ENCODE measurements at places on chromosomes 13 and 19. TPM values are rescaled to one million over a fixed set of nuclear protein-coding genes. Genes with fewer than 3 reads are reported as not detected.

- no peaks in the 10 kb centered on the region for H3K27me3 ChIP-seq
- H3K36me3 ChIP-seq = no peaks in the 10 kb centered on the region
- no peak for DNase-seq
- H3K4me3 ChIP-seq = no peak overlapping the region
- H3K4me1 ChIP-seq = no peaks in the 10 kb centered on the region
- no peak overlapping the region for H3K27ac ChIP-seq
These were observed 38.9 kb upstream of the ZNF835 start for GRCh38 chr19:56710437-56710836.

- H3K4me1 ChIP-seq = peaks cover 24% of the 10 kb centered on the region
- no peaks in the 10 kb centered on the region for H3K27me3 ChIP-seq
- no peaks in the 10 kb centered on the region for H3K36me3 ChIP-seq
- peak overlapping the region; percentile 81 for H3K4me3 ChIP-seq
- DNase-seq = peak; percentile 87
- peak overlapping the region; percentile 99 for H3K27ac ChIP-seq
These were observed 1.2 kb downstream of the ZC3H4 start for GRCh38 chr19:47112166-47112996.

DNA sequence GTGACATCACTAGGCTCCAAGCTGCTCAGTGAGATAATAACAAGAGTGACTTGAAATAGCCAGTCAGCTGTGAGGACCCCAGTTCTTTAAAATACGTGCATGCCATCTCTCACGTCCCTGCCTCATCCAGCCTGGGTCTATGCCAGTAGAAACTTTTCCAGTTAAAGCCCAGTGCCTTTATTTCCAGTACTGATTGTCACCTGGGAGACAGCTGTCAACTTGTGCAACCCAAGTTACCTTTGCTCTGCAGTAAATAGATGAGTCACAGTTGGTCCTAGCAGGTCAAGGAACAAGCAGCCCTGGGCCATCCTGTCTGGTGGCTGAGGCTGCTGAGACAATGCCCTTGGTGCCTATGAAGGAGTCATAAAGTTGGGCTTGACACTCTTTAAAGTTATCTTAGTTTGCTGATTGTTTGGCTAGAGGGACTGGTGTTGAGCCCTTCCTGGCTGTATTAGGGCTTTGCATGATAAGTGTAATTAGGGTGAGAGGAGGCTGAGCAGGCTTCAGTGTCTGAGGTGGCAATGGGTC lies 228.7 kb downstream of the LACC1 start:
- H3K36me3 ChIP-seq = no peaks in the 10 kb centered on the region

DNA sequence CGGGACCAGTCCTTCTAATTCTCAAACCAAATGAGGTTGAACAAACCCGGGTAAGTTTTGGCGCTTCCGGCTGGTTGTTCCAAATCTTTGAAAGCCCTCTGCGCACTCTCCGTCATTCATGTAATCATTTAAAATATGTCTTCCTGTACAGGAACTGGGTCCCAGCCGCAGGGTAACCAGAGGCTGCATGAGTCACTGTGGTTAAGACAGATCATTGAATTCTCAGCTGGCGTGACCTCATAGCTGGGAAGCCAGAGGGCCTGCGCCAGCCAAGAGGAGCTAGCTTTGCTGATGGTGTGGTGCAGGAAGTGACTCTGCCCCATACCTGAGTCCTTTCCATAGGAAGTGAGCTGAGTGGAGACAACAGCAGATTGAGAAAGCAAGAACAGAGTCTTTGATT lies 135.2 kb downstream of the TSHZ3 start:
- H3K4me3 ChIP-seq = no peak overlapping the region
- DNase-seq = peak; percentile 42
- H3K27ac ChIP-seq = no peak overlapping the region
- H3K36me3 ChIP-seq = no peaks in the 10 kb centered on the region
- no peaks in the 10 kb centered on the region for H3K4me1 ChIP-seq
- H3K27me3 ChIP-seq = no peaks in the 10 kb centered on the region

GRCh38 chr13:28637714-28638355 lies 21.1 kb upstream of the POMP start:
- H3K27me3 ChIP-seq = no peaks in the 10 kb centered on the region
- H3K36me3 ChIP-seq = no peaks in the 10 kb centered on the region
- H3K27ac ChIP-seq = no peak overlapping the region

ZGLP1 gene
- total RNA-seq = 0.91 TPM

PTGER1 gene
- total RNA-seq = 0.22 TPM
